ENCODE measurements at places on chromosomes 5 and 9.

GRCh38 chr5:174798551-174798951 lies 74.2 kb downstream of the MSX2 start:
- DNase-seq, result no peak

DNA sequence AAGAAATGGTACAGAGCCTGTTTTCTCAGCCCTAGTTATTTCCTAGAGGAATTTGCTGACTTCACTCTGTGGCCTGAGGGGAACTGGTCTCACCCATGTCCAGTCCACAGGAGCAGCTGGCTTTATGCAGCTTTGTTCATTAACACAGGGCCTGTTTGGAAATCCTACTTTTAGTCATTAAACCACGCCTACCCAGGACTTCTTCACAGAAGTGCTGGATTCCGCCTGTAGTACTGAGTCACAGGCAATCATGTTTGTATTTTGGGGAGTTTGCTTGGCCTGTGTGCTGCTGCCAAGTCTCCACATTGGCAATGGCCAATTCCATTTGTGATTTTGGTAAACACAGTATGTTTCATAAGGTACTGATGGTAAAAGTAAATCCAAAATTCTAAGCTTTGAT lies 52.8 kb downstream of the CTNND2 start:
- DNase-seq, result no peak

DNA sequence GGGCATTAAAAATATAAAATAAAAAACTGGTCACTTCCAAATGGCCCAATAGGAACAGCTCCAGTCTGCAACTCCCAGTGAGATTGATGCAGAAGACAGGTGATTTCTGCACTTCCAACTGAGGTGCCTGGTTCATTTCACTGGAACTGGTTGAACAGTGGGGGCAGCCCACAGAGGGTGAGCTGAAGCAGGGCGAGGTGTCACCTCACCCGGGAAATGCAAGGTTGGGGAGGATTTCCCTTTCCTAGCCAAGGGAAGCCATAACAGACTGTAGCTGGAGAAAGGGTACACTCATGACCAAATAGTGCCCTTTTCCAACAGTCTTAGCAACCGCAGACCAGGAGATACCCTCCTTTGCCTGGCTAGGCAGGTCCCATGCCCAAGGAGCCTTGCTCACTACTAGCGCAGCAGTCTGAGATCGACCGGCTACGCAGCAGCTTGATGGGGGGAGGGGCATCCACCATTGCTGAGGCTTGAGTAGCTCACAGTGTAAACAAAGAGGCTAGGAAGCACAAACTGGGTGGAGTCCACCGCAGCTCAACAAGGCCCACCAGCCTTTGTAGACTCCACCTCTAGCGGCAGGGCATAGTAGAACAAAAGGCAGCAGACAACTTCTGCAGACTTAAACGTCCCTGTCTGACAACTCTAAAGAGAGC lies 12.7 kb downstream of the RLN1 start:
- DNase-seq, result peak; percentile 14

- DNase-seq, result no peak
Observed at GRCh38 chr5:150333400-150333799, 24.1 kb upstream of the TCOF1 start.

- no peak for DNase-seq
Observed at GRCh38 chr9:19424176-19424779, 15.5 kb downstream of the ACER2 start.

GRCh38 chr9:121373011-121373729 lies 3.1 kb upstream of the STOM start:
- no peak for DNase-seq

- no peak for DNase-seq
Observed at GRCh38 chr5:169299191-169299662, 1.7 kb downstream of the SLIT3 start.

DNA sequence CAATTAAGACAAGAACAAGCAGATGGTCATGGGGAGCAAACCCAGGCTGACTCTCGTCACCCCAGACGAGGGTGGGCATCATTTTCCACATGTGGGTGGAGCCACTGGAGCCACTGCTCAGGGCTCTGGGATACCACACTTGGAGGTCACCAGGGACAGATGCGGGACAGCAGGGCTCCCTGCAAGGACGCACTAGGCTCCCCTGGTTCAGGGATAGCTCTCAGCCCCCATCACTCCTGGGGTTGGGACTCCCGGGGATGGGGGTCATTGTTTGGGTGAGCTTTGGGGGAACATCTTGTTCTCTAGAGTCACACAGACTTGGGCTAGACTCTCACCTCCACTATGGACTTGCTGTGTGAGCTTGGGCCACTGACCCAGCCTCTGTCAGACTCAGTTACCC lies 57.8 kb downstream of the GTF3C4 start:
- DNase-seq, result no peak

DNA sequence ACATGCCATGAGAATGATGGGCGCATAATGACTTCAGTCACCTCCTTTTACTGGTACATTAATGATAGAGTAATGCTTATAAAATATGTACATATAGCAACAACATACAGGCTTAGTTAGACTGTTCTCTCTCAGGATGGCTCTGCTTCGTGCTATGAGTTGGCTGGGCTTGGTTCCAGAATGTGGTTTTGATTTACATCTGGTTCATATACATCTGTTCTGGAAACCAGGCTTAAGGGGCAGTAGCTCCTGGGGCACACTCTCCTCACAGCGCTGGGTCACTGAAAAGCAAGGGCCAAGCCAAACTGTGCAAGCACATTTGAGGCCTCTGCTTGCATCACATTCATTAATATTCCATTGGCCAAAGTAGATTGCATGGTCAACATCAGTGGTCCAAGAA lies 44.9 kb downstream of the PCSK1 start:
- DNase-seq, result no peak

DNA sequence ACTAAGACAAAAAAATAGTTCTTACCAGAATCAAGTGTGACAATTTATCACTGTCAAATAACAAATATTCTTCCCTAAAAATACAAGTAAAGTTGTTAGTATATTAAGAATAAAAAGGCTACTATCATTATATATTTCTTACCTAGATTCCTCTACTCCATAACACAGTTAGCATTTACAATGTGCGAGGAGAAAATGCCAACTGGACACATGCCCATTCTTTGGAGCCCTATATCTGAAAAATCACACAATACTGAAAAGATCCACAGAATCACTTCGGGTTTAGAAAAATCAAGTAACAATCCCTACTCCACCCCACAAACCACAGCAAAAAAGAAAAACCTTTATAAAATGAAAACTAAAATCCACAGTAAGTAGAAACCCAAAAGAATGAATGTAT lies 70.9 kb downstream of the PKD2L2 start:
- no peak for DNase-seq

- no peak for DNase-seq
Observed at GRCh38 chr5:61981886-61982285, 324.1 kb upstream of the KIF2A start.

GRCh38 chr5:15026011-15026893 lies 154.7 kb upstream of the ANKH start:
- no peak for DNase-seq

- DNase-seq, result no peak
Observed at GRCh38 chr5:131795228-131795627, 1.6 kb downstream of the FNIP1 start.

- DNase-seq, result no peak
Observed at GRCh38 chr9:128024761-128025308, 42.3 kb downstream of the NAIF1 start.

DNA sequence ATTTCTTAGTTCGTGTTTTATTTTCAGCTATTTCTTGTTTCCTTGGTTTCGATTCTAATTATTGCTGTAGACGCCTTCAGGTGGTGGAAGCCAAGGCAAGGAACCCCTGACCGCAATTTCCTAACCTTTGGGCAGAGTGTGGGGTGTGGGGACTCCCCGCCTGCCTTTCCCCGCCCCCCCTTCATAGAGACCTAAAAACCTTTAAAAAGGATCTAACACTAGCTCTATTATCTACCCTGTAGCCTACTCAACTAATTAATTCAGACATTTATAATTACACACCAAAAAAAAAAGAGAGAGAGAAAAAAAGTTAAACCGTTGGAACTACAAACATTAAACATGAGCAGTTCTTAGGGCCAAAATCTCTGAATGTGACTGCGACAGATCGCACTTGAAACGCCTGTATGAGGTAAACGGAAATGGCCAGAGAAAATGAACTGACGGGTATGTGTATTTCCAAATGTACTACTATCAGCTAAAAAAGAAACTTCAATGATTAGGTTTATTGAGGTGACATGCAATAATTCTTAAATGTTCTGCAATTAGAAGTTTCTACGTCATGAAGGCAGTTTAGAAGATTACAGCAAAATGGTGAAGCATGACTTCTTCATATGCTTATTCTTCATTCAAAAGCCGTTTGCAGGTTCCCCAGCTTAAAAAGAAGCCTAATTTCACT lies 19.0 kb upstream of the FER start:
- peak; percentile 13 for DNase-seq

DNA sequence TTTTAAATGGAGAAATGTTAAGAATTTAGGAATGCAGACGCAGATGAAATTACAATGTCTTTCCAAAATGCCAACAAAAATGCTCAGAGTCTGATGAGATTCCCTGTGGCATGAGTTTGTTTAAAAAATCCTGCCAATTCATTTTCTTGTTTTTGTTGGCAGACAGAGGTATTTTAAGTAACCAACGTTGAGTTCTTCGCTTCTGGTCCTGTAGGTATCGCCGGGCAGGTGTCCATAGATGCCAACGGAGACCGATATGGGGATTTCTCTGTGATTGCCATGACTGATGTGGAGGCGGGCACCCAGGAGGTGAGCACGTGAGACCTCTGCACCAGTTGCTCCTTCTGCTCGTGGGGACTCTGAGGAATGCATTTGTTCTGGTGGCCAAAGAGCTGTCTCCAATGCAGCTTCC lies 69.4 kb downstream of the NPR3 start:
- DNase-seq, result no peak

- no peak for DNase-seq
Observed at GRCh38 chr9:115063058-115063845, 54.7 kb downstream of the TNC start.

- no peak for DNase-seq
Observed at GRCh38 chr9:137975527-137975913, 97.9 kb downstream of the CACNA1B start.

DNA sequence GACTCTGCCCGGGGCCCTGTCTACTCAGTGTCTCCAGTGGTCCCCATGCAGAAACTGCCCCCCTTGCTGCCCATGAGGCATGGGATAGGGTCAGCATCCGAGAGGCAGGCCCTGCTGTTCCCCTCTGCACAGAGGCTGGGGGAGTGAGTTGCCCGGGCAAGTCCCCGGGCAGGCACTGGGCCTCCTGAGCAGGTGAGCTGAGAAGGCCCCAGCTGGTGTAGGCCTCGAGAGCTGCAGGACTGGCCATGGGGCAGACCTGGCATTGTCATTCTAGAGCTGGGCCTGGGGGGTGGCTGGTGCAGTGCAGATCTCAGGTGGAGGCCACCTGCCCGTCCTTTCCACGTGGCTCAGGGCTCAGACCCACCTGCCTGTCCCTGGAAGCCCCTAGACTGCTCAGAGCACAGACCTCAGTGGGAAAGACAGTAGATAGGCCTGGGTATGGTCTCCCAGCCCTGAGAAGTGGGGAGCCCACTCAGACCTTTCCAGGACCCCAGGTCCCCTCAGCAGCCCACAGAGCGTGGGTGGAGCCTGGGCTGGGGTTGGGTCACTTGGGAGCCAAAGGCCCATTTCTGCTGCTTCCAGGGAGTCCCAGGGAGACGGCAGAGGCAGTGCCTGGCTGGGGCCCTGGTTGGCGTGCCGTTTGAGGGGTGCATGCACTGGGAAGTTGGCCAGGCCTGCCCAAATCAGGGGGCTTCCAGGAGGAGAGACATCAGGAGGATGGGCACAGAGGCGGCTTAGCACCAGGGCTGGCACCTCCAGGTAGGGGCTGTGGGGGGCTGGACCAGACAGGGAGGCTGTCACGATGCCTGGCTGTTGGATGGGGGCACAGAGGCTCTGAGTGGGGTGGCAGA lies 4.8 kb upstream of the NOTCH1 start:
- DNase-seq, result no peak

DNA sequence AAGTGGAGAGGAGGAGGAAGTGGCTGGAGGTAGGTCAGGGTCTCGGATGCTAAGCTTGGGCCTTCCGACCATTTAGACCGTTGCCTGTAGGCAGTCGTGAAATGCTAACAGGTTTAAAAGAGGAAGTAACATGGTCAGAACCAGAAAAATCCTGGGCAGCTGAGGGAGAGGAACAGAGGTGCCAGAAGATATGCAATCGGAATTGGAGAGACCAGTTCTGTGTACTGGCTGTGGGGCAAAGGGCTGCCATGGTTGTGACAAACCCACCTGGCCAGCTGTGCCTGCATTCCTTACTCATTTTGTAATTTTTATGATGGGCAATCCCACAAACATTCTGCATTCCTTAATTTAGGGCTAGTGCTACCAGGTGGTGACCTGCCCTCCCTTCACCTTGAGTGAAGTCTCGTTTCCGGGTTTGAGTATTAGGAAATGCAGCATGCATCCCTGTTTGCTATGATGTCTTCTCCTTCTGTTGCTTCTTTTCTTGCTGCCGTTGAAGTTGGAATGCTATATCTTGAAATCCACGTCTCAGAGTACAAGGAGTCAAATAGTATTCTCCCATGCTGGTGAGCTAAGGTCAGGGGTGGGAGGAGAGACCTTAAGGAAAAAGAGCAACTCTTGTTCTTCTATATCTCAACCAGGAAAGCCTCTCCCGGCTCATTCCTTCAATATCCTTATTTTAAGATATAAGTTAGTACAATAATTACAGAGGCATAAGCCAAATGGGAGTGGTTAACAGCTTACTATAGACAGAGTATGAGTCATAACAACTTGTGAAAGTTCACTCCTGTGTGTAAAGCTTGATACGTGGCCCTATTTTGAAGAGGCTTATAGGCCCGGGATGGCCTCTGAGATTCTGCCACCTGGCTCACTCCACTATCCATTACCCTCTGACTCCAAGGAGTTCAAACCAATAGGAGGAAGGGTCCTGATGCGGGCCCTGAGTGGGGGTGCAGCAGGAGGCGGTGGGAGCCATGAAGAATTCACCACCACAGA lies 37.0 kb downstream of the B4GALT1 start:
- DNase-seq, result no peak

DNA sequence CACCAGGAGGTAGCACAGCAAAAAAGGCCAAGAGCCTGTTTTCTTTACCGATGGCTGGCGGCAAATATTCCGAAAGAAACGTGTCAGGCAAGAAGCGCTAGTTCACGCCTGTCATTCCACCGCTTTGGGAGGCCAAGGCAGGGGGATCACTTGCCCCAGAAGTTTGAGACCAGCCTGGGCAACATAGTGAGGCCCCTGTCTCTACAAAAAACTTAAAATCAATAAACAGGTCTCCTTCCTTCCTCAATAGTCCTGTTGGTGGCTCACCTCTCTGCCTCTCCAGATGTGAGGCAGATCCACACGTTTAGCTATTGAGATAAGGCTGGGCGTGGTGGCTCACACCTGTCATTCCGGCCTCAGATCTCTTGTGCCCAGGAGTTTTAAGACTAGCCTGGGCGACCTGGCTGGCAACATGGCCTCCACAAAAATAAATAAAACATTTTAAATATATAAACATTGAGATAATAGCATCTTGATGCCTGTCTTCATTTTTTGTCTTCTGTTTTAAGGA lies 1.3 kb upstream of the TMEM250 start:
- no peak for DNase-seq

DNA sequence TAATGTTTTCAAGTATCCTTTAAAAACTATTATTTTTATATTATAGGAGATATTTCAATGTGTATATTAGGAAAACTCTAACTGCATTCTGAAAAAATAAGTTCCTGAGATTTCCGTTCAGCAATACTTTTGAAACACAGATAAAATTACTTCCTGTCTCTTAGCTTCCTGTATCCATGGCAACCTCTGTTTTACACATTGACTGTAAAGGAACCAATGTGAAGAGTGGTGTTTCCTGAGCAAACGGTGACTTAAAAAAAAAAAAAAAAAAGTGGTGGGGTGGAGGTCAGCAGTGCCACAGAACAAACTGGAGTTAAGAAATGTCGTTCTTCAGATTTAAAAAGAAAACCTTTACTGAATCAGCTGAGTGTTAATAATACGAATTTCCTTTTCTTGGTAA lies at the start of gene LRRC70:
LRRC70 (plus strand) TSS at position 280 of the 400 bp plus-strand sequence. CDS start 620 bp downstream, outside the sequence.
- no peak for DNase-seq

- no peak for DNase-seq
Observed at GRCh38 chr5:61840361-61840760, 465.6 kb upstream of the KIF2A start.
